ENCODE measurements at places on chromosomes 11 and 22.
A peak's percentile ranks its signal among the peaks of the same experiment; 100 is the strongest.

- no peak for DNase-seq
These were observed 67.8 kb downstream of the GGTLC2 start for GRCh38 chr22:22712092-22712658.

DNA sequence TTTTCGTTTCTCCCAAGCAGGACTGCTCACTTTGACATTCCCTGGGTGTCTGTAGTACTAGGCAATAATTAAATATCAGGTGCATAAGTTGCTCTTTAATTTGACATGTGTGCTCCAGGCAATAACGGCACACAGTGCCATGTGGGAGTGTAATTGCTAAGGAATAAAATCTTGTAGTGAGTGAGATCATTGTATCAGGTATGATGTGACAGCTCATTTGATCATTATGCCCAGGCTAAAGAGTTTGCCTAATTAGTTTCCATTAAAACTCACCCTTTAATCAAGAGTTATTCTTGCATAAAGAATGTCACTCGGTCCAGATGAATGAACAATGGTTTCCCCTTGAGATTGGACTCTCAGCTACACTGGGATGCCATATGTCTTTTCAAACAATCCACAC is 220.0 kb downstream of the INSC start:
- DNase-seq, result no peak

GRCh38 chr11:72975778-72976521 is 161.7 kb downstream of the ATG16L2 start:
- no peak for DNase-seq

DNA sequence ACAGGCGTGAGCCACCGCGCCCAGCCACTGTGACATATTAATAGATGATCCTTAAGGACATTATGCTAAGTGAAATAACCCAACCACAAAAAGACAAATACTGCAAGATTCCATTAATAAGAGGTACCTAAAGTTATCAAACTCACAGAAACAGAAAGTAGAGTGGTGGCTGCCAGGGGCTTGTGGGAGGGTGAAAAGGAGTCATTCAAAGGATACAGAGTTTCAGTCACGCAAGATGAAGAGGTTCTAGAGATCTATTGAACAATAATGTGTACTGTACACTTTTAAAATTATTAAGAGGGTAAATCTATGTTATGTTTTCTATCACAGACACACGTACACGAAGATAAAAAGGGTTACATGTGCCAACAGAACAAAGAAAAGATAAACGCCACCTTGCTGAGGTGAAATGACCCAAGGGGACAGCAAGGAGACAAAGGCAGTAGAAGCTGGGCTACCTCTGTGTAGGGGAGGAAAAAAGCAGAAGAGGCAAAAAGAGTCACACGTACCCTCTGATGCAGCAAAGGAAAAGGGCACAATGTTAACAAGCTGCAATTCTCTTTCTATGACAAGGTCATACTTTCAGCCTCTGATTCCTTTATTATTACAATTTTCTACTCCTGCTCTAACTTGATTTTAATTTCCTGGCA is 65.3 kb downstream of the AMBRA1 start:
- DNase-seq, result no peak

GRCh38 chr22:45602824-45603595 is 68.6 kb upstream of the ATXN10 start:
- peak; percentile 87 for DNase-seq

DNA sequence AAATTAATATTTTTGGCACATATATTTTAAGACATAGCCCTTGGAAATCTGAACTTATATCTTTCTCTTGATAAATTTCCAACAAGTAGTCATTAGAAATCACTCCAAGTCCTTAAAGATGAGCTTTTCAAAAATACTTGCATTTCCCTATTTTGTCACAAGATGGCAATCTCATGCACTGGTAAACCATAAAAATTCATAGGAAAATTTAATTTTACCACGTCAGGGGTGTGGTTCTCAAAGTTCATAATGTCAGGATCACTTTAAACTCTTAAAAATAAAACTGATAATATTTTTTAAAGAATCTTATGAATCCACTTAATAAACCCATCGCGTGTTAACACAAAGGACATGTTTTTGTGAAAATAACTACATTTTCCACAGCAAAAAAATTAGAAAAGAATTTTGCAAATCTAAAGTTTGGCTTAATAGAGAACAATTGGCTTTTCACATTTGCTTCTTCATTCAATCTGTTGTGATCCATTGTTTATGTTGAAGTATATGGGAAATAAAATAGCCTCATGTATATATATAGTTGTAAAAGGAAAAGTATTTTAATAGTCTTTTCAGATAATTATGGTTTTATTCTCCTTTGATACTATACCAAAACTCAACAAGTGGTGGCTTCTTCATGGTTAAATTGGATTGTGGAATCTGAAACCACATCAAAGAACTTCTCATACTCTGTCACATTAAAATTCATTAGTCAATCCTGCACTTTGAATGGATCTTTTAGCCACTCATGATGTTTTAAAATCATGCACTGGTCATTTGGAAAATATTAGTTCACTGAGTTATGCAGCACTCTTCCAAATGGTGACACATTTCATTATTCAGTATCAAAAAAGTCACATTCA is 169.1 kb downstream of the CADM1 start:
- DNase-seq, result no peak

GRCh38 chr22:30920407-30920806 is 48.2 kb downstream of the MORC2 start:
- peak; percentile 86 for DNase-seq

DNA sequence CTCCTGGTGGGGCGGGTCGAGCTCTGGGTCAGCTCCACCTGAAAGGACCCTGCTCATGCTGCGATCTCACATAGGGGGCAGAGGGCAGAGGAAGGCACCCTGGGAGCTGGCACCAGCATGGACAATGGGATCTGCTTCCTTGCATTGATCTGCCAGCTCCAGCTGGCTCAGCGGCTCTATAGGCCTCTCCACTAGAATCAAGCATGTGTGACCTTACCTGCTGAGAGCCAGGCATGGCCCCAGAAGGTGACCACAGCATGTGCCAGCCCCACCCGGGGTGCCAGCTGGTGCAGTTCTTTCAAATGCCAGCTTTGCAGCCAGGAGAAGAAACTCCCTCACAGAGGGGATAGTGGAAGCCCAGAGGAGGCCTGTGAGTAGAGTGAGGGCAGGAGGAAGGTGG is 22.0 kb upstream of the KLHL35 start:
- no peak for DNase-seq

GRCh38 chr11:87263979-87264378 is 226.2 kb downstream of the TMEM135 start:
- no peak for DNase-seq

DNA sequence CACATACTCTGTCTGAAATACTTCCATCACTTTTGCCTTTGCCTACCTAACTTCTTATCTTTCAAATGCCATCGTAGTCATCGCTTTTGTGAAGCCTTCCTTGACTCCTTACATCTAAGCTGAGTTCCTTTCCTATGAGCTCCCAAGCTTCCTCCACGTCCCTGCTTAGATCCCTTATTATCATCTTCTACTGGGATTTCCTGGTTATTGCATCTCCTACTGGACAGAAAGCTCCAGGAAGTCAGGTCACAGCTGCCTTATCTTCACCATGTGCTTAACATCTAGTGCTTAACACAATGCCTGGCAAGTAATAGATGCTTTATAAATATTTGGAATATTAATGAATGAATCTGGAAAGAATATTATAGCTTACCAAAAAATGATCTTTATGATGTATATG is 5.9 kb downstream of the YPEL4 start:
- DNase-seq, result no peak

DNA sequence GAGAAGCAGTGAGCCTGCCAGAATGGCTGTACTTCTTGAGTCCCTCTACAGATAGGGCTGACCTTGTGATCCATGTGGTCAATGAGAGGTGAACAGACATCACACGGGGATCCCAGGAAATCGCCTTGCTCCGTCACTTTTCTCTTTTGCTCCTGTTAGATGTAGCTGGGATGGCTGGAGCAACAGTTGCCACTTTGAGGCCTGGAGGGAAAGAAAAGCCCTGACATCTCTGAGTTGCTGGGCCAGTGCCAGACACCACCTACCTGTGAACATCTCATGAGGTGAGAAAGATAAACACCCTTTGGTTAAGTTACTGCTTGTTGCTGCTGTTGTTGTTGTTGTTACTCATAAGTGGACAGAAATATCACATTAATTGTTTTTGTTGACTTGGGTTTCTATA is 840.3 kb downstream of the TBC1D22A start:
- no peak for DNase-seq

DNA sequence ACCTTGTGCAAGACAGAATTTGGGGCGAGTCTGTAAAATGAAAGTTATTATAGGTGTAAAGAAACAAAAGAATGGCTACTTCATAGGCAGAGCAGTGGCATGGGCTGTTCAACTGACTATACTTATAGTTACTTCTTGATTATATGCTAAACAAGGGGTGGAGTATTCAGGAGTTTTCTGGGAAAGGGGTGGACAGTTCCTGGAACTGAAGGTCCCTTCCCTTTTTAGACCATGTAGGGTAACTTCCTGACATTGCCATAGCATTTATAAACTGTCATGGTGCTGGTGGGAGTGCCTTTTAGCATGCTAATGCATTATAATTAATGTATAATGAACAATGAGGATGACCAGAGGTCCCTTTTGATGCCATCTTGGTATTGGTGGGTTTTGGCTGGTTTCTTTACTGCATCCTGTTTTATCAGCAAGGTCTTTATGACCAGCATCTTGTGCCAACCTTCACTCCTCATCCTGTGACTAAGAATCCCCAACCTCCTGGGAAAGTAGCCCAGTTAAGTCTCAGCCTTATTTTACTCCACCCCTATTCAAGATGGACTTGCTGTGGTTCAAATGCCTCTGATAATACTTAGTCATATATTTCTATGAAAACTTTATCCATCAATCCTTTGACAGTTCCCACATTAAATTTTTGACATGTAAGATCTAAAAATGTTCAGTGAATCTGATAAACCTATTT is 118.6 kb downstream of the ARHGAP42 start:
- DNase-seq, result no peak

DNA sequence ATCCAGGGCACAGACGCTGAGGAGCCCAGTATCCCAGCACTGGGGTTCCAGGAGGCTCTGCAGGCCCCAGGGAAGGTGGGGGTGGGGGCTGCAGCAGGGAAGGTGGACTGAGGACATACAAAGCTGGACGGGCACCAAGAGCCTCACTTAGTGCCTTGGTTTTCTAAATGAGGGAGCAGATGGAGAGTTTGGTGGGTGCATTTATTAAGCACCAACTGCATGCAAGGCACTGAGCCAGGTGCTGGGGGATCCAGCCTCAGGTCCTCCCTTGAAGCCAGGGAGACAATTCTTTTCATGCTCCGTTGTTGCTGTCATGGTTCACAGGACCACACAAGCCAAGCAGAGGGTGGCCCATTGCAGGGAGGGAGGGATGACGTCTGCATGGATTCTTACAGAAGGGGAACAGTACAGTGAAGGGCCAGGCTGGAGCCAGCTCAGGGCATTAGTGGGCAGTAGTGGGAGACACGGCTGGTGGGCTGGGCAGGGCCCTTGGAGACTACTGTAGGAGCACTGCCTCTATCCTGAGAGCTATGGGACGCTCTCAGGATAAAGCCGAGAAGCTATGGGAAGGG is 65.0 kb downstream of the MACROD1 start:
- no peak for DNase-seq

DNA sequence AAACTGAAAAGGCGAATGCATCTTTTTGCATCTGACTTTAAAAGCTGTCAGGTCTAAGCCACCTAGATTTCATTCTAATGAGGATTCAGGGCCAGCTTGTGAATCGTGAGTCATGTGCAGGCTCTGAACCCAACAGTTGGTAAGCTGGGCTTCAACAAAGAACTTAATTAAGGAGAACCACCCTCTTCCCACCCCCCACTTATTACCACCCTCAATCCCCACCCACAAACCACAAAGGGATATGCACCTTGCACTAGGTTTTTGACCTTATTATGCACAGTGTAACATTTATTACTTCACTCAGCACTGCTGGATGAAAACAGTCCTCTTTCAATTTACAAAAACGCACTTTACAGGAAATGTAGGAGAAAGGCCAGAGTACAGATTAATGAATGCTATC is 94.1 kb upstream of the LIN7C start:
- no peak for DNase-seq

Measured in ecto neural progenitor cell (in vitro differentiated cells).